ENCODE measurements at places on chromosomes 4 and X.

GRCh38 chr4:140904904-140905303, 148.7 kb upstream of the TBC1D9 start:
- no peak for DNase-seq

DNA sequence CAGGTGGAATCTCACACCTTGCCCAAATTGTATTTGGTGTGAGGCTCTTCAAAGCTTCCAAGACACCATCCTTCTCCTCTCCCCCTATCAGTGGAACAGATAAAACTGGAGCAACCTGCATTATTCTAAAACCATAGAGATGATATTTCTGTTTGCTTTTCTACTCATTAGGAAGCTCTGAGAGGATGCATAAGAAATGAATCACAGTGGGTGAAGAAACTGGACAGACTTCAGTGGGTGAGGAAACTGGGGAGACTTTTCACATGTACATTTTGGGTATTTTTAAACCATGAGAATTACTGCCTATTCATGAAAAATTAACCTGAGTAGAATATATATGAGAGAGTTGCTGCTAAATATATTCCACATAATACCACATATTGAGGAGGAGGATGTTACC, 16.4 kb downstream of the HAND2 start:
- DNase-seq = no peak

- DNase-seq = no peak
Observed at GRCh38 chr4:176226736-176227135, 31.4 kb upstream of the SPATA4 start.

DNA sequence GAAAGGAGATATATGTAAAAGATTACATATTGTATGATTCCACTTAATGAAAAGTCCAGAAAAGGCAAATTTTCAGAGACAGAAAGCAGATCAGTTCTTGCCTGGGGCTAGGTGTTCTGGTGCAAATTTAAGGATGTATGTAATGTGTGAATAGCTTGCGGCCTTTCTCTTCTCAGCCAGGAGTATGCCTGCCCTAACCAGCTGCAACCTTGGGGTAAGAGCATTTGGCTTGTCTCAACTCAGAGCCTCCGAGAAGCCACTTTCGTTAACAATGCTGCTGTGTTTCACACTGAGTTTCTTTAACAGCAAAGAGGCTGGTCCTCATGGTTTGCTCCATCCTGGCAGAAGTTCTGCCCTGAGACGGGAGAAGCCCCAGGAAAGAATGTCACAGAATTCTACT, 102.7 kb downstream of the SPCS3 start:
- DNase-seq = no peak

GRCh38 chr4:106579236-106579635, 210.7 kb upstream of the GIMD1 start:
- no peak for DNase-seq

GRCh38 chr4:78601013-78601412, 49.4 kb downstream of the ANXA3 start:
- no peak for DNase-seq

DNA sequence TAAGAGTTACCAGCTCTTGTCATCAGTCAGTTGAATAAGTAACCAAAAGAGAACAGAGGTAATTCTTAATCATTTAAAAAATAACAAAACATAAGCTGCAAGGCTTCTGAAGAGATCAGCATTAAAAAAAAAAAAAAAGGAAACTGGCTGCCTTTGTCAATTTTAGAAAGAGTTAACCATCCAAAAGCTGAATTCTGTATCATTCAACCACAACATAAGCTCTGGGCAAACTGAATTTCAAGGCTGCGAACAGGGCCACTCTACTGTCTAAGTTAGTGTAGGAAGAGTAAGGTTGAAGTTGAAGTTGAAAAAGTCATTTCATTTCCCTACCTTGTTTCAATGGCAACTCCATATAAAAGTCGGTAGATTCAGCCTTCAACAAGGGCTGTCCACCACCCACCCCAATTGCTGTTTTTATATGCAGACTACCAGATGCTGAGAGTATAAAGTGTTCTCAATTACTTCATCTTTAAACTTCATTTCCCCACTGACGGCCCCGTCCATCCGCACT, 1.1 kb upstream of the LIN54 start:
- DNase-seq = no peak

GRCh38 chr4:4994312-4995097, 24.8 kb downstream of the CYTL1 start:
- no peak for DNase-seq

DNA sequence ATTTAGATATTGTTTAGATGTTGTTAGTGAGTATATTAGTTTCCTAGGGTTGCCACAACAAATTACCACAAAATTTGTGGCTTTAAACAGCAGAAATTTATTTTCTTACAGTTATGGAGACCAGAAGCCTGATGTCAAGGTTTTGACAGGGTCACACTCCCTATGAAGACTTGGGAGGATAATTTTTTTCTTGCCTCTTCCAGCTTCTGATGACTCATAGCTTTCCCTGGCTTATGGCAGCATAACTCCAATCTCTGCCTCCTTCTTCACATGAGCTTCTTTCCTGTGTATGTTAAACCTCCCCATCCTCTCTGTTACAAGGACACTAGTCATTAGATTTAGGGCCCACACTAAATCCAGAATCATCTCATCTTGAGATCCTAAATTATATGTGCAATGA, 20.9 kb upstream of the RAB40A start:
- no peak for DNase-seq

DNA sequence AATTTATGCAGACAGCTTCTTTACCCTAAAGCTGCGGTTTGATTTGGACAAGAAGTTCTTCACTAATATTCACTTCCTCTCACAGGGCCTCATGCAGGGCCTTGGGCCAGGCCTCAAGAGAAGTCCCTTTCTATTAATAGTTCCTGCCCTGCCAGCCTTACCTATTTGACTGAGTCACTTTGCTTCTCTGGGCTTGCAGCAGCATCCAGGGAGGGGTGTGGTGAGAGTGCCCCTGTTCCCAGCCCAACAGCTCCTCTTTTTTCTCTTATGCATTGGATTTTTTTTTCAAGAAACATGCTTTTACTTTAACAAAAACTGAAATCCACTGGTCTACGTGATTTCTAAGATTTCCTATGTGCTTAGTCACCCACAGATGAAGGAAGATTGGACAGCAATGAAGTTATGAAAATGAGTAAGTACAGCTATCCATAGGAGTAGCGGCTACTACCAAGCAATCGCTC, 26.7 kb downstream of the FAM156B start:
- no peak for DNase-seq

Measured in CD8-positive, alpha-beta memory T cell (primary cell).